ENCODE measurements at places on chromosomes 2 and 18.

- DNase-seq, result no peak
Measured at GRCh38 chr2:189517847-189518535, 62.6 kb downstream of the SLC40A1 start.

GRCh38 chr2:199409759-199410529 is 47.8 kb downstream of the SATB2 start:
- DNase-seq, result no peak

DNA sequence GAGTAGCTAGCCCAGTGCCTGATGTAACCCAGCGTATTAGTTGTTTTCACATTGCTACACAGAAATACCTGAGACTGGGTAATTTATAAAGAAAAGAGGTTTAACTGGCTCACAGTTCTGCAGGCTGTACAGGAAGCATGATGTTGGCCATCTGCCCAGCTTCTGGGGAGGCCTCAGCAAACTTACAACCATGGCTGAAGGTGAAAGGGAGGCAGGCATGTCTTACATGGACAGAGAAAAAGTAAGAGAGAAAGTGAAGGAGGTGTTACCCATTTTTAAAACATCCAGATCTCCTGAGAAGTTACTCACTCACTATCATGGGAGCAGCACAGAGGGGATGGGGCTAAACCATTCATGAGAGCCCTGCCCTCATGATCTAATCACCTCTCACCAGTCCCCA is 6.1 kb upstream of the CYRIA start:
- peak; percentile 78 for DNase-seq

- no peak for DNase-seq
Measured at GRCh38 chr2:112253261-112253815, 1.5 kb downstream of the ZC3H8 start.

All from dermis blood vessel endothelial cell (primary cell).